ENCODE measurements at places on chromosomes 11 and 22.

DNA sequence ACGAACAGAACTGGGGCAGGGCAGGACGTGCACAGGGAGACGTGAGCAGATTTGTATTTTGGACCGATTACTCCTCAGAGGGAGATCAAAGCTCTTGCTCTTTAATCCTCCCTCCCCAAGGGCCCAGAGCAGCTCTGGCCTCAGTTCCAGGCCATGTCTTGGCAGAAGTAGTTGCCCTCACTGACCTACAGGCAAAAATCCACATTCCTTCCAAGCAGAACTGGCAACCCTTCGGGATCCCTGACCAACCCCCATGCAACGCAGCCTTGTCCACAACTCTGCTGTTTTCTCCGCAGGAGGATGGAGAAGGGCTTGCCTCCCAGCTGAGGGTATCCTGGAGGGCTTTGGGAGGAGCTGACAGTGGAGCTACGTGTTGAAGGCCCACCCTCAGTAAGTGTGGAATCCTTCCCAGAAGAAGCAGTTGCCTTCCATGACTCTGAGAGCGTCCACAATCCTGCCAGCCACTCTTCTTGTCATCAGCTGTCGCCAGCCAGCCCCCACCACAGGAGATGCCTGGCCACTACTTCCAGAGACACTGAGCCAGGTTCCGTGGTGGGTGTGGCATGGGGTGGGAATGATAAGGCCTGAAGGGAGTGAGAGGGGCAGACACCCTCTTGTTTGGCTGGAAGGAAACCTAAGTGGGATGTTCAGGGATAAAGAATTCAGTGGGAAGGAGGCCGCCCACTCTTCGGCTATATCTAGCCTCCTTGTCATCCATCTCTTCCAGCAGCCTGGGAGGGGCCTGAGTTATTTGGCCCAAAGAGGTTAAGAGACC is 68.1 kb downstream of the PDE2A start:
- no peak for DNase-seq

DNA sequence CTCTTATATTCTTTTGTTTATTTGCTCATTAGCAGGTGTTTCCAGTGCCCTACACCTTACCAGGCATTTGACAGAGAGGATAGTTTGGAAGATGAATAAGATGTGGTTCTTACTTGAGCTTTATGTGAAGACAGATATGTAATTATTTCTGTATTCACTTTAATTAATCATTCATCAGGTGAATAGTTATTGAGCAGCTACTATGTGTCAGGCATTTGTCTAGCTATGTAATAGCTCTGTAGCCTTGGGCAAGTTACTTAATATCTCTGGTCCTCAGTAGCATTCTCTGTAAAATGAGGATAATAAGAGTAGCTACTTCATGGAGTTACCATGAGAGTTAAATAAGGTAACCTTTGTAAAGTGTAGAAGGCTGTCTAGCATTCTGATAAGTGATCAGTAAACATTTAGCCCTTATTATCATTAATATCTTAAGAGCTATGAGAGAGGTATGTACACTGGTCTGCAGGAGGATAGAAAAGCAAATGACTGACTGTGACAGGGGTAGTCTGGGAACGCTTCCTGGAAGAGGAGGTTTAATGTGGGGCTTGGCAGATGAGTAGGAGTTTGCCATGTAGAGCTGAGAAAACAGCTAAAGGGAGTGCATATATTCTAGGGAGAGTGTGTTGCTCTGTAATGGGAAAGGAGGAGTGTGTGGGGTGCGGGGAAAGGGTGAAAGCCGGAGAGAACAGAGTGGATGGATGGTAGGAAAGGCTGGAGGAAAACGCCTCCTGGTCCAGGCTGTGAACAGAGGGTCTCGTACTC is 56.1 kb downstream of the MICAL2 start:
- no peak for DNase-seq

- DNase-seq, result no peak
Measured at GRCh38 chr11:67670316-67671210, 3.9 kb downstream of the ALDH3B2 start.

- no peak for DNase-seq
Measured at GRCh38 chr11:82577246-82577645, 156.4 kb downstream of the FAM181B start.

DNA sequence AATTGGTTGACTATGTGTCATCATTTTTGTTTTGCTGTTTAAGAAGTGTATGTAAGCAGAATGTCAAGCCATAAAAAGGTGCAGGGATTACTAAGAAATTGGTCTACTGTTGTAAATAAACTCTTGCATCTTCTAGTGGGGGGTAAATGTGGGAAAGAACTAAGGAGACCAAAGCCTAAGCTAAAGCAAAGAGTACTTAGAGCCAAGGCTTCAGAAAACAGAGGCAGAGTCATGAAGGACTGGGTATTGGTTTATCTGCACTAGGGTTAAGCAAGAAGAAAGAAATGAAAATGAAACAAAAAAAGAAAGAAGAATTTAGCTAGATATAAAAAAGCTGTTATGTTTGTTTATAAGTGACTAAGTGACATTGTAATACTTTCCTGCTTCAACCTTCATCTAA is 628.1 kb downstream of the METTL15 start:
- no peak for DNase-seq

GRCh38 chr11:32317643-32318042 is 117.7 kb downstream of the WT1 start:
- no peak for DNase-seq

DNA sequence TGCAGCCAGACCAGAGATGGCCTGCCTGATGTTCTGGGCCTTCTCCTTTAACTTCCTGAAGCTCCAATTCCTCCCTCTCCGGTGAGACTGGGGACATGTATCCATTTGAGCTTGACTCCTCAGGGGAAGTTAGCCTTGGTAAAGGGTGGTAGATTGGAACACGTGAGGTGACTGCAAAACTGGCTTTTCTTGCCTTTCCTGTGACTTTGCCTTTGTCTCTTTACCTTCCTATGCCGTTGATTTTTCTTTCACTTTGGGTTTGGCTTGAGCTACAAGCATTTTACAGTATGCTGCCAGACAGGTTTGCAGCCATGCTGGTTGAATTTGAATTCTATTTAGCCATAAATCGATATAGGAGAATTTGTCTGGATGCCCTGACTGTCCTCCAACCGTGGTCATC is 16.8 kb upstream of the GLYATL1 start:
- DNase-seq, result no peak

DNA sequence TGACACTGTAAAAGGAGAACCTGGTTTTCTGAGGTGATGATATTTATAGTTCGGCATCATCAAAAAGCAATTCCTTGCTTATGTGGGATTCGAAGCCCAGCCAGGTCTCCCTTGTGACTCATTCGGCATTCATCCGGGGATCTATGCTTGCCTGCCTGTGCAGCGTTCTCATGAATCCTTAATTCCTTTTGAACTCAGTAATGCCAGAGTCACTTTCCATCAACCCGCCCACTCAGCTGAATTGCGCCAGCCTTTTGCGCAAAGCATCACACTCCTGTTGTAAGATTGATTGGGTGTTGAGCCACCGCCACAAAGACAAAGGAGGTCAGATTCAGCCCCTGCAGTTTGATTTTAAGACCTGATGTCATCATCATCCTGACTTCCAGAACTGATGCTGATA is 128.6 kb downstream of the SLC17A6 start:
- DNase-seq, result no peak

- no peak for DNase-seq
Measured at GRCh38 chr22:32622004-32622743, 147.6 kb downstream of the FBXO7 start.

DNA sequence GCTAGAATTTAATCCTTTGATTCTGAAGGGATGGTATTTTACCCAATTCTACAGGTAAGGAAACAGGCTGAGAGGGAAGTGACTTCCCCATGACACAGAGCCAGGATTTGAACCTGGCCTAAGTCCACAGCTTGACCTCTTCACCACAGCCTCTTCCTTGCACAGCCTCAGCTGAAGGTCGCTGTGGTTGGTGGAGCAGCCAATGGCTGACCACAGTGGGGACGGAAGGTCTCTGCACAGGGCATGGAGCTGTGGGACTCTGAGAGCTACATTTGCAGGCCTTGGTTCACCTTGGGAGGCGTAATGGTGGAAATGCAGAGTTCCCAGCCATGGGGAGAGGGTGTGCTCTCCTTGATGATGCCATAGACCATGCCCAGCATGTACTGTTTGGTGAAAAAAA is 295.0 kb downstream of the DDX10 start:
- no peak for DNase-seq

DNA sequence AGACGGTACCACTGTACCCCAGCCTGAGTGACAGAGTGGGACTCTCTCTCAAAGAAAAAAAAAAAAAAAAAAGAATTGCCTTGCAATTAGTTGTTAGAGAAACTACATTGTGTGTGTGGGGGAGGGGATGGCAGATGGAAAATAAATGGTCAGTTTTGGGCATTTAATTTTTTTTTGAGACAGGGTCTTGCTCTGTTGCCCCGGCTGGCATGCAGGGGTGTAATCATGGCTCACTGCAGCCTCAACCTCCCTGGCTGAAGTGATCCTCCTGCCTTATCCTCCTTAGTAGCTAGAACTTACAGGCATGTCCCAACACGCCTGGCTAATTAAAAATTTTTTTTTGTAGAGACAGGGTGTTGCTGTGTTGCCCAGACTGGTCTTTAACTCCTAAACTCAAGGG is 36.4 kb downstream of the WEE1 start:
- no peak for DNase-seq

DNA sequence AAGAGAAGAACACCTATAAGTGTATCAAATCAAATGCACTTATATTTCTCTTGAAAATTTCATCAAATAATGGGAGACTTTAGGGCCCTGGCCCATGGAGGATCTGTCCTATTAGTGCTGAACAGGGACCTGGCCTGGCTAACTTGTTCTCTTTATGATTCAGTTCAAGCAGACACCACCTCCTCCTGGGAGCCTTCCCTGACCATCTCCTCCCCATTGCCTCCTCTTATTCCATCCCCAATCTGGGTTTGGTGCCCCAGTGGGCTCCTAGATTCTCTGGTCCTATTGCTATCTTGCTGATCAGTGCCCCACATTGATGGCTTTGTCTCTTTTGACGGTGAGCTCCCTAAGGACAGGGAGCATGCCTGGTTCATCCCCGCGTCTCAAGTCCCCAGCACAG is 60.1 kb downstream of the MICAL2 start:
- DNase-seq, result no peak

DNA sequence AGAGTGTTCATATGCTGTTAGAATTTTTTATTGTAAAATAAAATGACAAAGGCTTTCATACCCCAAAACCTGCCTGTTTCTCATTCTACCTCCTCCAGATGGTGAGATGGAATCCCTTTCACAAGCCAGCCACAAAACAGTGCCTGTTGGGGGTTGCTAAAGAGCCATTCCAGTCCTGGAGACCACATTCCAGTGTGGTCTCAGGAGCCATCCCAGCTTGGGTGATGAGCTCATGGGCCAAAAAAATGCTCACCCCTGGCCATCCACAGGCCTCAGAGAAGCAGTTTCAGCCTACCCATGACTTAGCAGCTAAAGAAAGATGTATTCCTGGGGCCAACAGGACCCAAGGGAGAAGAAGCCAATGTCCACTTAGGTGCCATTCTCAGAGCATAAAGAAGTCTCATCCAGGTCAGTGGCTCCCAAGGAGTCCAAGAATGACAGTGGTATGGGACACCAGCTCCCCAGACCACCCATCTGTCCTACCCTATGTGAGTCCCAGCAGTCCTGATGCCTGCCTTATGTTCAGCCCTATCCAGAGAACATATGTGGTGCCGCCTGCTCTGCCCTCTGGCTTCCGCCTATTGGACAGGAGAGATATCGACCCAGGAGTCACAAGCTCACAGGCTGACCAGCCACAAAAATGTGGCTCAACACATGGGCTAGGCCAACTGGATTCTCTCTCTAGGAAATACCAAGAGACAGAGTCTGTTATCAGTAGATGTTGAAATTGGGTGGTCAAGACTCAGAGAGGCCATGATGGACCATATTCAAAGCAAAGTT is 26.4 kb downstream of the C11orf91 start:
- DNase-seq, result no peak

- peak; percentile 56 for DNase-seq
Measured at GRCh38 chr11:82899186-82899820, 927 bp downstream of the PRCP start.

GRCh38 chr11:7524462-7525235 is 10.8 kb downstream of the PPFIBP2 start:
- DNase-seq, result no peak

DNA sequence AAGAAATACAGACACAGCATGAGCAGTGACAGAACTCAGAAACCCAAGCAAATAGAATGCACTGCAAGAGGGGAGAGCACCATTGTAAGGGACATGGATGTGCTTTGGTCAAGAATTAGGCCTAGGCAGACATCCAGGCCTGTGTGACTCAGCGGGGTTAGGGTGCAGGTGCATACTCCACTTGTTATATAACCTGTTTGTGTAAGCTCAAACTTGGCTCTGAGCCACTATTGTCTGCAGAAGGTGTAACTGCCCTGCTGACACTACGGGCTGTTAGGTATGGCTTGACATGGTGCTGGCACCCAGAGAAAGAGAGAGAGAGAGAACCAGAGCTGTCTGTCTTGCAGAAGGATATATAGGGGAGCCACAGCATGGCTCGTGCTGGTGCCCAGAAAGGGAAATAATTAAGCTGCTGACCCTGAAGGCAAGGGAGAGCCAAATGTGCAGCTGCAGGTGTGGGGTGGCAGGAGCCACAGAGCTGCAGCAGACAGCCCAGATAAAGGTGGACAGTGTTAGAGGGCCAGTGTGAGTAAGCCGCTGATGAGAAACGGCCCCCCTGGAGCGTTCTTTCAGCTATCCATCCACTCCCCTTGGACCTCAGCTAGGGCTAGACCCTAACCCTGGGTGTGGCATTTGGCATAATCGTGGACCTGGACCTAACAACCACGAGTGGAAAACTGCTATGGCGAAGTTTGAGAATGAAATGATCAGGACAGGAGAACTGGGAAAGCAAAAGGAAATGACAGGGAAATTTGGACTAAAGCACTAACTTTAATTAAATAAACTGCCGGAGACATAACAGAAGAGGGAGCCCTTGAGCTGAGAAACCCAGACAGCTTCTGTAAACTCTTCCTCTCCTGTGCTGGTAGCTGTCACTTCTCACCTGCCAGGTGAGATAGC is 253.0 kb upstream of the CCDC179 start:
- no peak for DNase-seq

- DNase-seq, result peak; percentile 66
Measured at GRCh38 chr11:66868726-66869566, 12.1 kb downstream of the LRFN4 start.

GRCh38 chr11:65900125-65900898 is at the start of gene FOSL1:
TSS of gene FOSL1 (minus strand) at chr11:65900388. CDS start at chr11:65900339, 49 bp downstream.
- peak; percentile 97 for DNase-seq

GRCh38 chr22:35894464-35894878 is 134.2 kb downstream of the RBFOX2 start:
- peak; percentile 52 for DNase-seq

GRCh38 chr11:70164705-70165104 is 38.4 kb upstream of the FADD start:
- DNase-seq, result no peak

DNA sequence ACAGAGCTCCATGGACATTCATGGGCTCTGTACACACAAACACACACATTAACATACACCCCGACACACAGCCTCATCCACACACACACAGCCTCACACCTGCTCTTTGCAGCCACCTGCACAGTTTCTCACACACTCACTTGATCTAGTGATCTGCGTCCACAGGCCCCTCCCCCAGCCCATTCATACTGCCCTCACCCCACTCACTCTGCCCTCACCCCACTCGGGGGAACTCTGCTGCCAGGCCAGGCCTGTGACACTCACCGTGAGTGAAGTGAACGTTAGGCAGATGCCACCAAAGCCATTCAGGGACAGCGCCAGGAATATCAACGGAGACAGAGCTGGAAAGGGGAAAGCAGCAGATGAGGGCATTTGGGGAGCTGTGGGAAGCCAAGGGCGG is 15.0 kb downstream of the SLC43A1 start:
- DNase-seq, result no peak
